Mesothelial cell of epicardium (in vitro differentiated cells): ENCODE measurements at places on chromosomes 5 and 9.

DNA sequence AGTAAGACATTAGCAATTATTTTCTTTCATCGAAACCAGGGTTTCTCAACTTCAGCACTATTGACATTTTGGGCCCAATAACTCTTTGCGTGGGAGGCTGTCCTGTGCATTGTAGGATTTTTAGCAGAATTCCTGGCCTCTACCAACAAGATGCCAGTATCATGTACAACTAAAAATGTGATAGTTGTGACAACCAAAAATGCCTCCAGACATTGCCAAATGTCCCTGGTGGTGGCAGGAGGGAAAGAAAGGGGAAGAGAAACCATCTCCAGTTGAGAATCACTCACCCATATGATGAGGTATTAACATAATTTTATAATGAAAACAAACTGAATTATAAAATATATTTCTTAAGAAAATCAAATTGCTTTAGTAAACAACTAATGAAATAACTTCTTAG lies 406.1 kb downstream of the RAB3C start:
- no peak overlapping the region for H3K4me3 ChIP-seq
- no peak overlapping the region for H3K27ac ChIP-seq
- peaks cover 14% of the 10 kb centered on the region for H3K36me3 ChIP-seq
- H3K27me3 ChIP-seq, result no peaks in the 10 kb centered on the region
- peaks cover 19% of the 10 kb centered on the region for H3K4me1 ChIP-seq
- DNase-seq, result no peak

- no peak overlapping the region for H3K4me3 ChIP-seq
- no peaks in the 10 kb centered on the region for H3K36me3 ChIP-seq
- H3K27ac ChIP-seq, result no peak overlapping the region
Observed at GRCh38 chr5:121624035-121624434, 227.6 kb upstream of the FTMT start.

DNA sequence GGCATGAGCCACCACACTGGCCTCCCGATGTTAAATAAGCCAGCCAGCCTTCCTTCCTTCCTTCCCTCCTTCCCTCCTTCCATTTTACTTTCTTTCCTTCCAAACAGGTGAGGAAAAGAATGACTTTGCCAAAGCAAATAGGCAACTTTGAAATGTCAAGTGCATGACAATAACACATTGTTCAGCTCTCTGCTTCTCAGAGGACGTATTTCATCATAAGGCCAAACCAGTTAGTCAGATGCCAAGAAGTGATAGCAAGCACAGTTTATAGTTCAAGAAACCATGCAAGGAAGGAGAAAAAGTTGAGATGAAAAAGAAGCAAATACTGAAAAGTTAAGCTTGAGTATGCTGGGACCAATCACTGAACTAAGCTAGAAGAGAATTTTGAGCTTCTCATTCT lies 29.5 kb downstream of the POU4F3 start:
- H3K4me1 ChIP-seq, result no peaks in the 10 kb centered on the region
- H3K27me3 ChIP-seq, result peaks cover 85% of the 10 kb centered on the region
- H3K36me3 ChIP-seq, result no peaks in the 10 kb centered on the region
- no peak overlapping the region for H3K27ac ChIP-seq

GRCh38 chr5:135032999-135033861 lies 798 bp downstream of the PITX1 start:
- H3K27me3 ChIP-seq, result peaks cover 88% of the 10 kb centered on the region
- H3K4me1 ChIP-seq, result peaks cover 32% of the 10 kb centered on the region
- H3K36me3 ChIP-seq, result peaks cover 4% of the 10 kb centered on the region

GRCh38 chr5:20617841-20618240 lies 629.8 kb upstream of the CDH18 start:
- no peak for DNase-seq
- no peaks in the 10 kb centered on the region for H3K4me1 ChIP-seq
- H3K36me3 ChIP-seq, result no peaks in the 10 kb centered on the region
- no peak overlapping the region for H3K4me3 ChIP-seq

DNA sequence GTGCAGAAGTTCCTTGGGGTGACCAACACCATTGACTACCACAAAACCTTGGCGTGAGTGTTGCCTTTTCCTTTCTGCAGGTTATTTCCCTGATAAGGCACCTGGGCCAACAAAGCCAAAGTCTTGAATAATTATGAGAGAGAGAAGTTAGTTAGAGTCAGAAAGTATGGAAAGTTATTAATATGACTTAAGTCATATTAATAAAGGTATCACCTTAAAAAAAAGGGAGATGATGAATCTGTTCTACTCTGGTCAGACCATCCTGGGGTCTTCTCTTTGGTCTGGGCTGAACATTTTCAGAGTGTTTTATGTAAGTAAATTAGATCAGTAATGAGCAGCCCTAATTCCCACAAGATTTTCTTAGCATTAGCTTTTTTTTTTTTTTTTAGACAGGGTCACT lies 41.8 kb downstream of the NDST1 start:
- no peaks in the 10 kb centered on the region for H3K4me1 ChIP-seq
- H3K36me3 ChIP-seq, result peaks cover 42% of the 10 kb centered on the region
- no peaks in the 10 kb centered on the region for H3K27me3 ChIP-seq
- no peak overlapping the region for H3K27ac ChIP-seq
- H3K4me3 ChIP-seq, result no peak overlapping the region

DNA sequence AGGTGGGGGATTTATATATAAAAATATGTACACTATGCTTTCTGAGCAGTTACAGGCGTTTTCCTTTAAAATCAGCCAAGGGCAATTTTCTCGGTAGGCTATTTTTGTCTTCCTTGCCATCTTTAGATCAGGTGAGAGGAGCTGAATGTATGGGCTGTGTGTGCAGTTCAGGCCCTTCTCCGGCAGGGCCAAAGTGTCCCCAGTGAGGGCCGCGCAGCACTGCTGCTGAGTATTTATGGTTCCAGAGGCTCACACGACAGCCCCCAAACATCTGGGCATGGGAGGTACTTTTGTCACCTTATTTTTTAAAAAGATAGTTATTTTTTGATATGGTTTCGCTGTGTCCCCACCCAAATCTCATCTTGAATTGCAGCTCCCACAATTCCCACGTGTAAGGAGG lies 11.5 kb downstream of the GFPT2 start:
- H3K27ac ChIP-seq, result no peak overlapping the region
- H3K4me1 ChIP-seq, result peaks cover 7% of the 10 kb centered on the region
- H3K27me3 ChIP-seq, result peaks cover 21% of the 10 kb centered on the region
- H3K36me3 ChIP-seq, result no peaks in the 10 kb centered on the region

- no peak overlapping the region for H3K27ac ChIP-seq
- no peak overlapping the region for H3K4me3 ChIP-seq
- H3K4me1 ChIP-seq, result no peaks in the 10 kb centered on the region
- H3K27me3 ChIP-seq, result no peaks in the 10 kb centered on the region
- DNase-seq, result no peak
Observed at GRCh38 chr9:109251080-109251775, 69.6 kb downstream of the EPB41L4B start.

GRCh38 chr5:24073107-24073506 lies 565.7 kb downstream of the PRDM9 start:
- no peak overlapping the region for H3K4me3 ChIP-seq
- no peaks in the 10 kb centered on the region for H3K4me1 ChIP-seq
- H3K27ac ChIP-seq, result no peak overlapping the region

GRCh38 chr9:122389799-122390481 lies 19.1 kb downstream of the PTGS1 start:
- H3K27ac ChIP-seq, result no peak overlapping the region
- peaks cover 62% of the 10 kb centered on the region for H3K27me3 ChIP-seq
- no peak for DNase-seq
- H3K36me3 ChIP-seq, result no peaks in the 10 kb centered on the region

DNA sequence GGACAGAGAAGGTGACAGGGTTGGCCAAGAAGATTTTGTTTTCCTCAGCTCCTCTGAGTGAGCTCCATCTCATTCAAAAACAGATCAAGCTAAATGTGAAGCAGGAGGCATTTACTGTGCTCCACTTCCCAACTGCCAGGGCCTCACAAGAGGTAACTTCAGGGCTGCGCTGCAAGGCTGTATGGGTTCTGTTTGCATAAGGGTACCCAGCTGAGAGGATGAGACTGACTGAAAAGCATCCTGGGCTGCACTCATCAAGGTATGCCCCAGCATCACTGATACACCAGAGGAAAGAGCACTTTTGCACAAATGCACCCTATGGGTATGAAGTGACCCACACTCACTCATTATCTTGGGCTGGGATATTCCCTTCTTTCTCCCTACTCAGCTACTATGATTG lies 316.2 kb upstream of the HAPLN1 start:
- H3K27me3 ChIP-seq, result no peaks in the 10 kb centered on the region
- H3K4me1 ChIP-seq, result no peaks in the 10 kb centered on the region
- no peak overlapping the region for H3K27ac ChIP-seq
- DNase-seq, result no peak

- H3K4me3 ChIP-seq, result no peak overlapping the region
- no peaks in the 10 kb centered on the region for H3K27me3 ChIP-seq
- peaks cover 48% of the 10 kb centered on the region for H3K36me3 ChIP-seq
- H3K4me1 ChIP-seq, result no peaks in the 10 kb centered on the region
- no peak for DNase-seq
Observed at GRCh38 chr9:135809166-135809565, 98.2 kb downstream of the CAMSAP1 start.

GRCh38 chr9:1044643-1045042 lies 5.5 kb upstream of the DMRT2 start:
- peaks cover 98% of the 10 kb centered on the region for H3K27me3 ChIP-seq
- H3K4me1 ChIP-seq, result peaks cover 34% of the 10 kb centered on the region
- no peak for DNase-seq
- H3K36me3 ChIP-seq, result peaks cover 4% of the 10 kb centered on the region

- H3K27ac ChIP-seq, result no peak overlapping the region
- no peaks in the 10 kb centered on the region for H3K36me3 ChIP-seq
- no peaks in the 10 kb centered on the region for H3K27me3 ChIP-seq
- H3K4me1 ChIP-seq, result peaks cover 8% of the 10 kb centered on the region
Observed at GRCh38 chr5:5373351-5373989, 49.0 kb upstream of the ICE1 start.

DNA sequence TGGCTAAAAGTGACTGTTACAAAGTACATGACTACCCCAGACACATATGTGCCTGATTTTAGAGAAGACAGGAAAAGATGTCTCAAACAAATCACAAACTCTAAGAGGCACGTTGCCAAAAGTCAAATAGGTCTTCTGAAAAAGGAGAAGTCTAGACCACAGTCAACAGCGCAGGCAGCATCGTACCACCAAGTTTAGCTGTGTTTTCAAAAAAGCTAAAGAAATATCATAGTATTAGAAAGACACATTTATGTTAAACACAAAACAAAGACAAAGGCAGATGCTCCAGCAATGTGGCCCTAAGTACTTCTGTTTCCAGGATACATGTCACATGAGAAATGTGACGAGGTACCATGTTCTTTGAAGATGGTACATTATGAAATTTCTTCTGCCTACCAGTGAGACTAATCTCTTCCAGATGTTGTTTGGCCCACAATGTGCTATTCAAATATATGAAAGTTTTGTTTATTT lies 43.5 kb downstream of the LPAR1 start:
- no peaks in the 10 kb centered on the region for H3K27me3 ChIP-seq
- H3K36me3 ChIP-seq, result no peaks in the 10 kb centered on the region
- H3K4me3 ChIP-seq, result no peak overlapping the region
- DNase-seq, result no peak
- H3K27ac ChIP-seq, result peak overlapping the region; percentile 64
- peaks cover 31% of the 10 kb centered on the region for H3K4me1 ChIP-seq

DNA sequence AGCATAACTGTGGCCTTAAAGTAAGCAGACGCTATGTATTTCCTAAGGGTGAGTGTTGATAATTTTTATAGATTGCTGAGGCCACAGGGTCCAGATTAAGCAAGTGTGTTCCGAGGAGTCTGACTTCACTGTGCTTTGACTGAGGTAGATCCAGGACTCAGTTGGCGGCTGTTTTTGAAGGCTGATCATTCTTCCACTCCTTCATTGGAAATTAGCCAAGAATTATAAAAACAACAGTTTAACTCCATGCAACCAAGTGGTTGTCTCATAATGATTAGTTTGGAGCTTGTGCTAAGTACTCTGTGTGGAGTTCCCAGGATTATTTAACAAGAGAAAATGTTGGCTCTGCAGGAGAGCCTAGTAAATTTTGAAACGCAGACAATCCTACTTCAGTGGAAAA lies 19.1 kb downstream of the IQGAP2 start:
- H3K27ac ChIP-seq, result peak overlapping the region; percentile 70
- H3K27me3 ChIP-seq, result no peaks in the 10 kb centered on the region
- H3K4me3 ChIP-seq, result no peak overlapping the region
- DNase-seq, result no peak
- H3K36me3 ChIP-seq, result no peaks in the 10 kb centered on the region

- H3K4me1 ChIP-seq, result peaks cover 30% of the 10 kb centered on the region
- no peaks in the 10 kb centered on the region for H3K27me3 ChIP-seq
- H3K27ac ChIP-seq, result peak within 1 kb of the TSS; percentile 97
- DNase-seq, result peak; percentile 84
- peaks cover 27% of the 10 kb centered on the region for H3K36me3 ChIP-seq
Observed at GRCh38 chr9:136410500-136411287, at the start of the genes ENTR1 and PMPCA. TSS of gene ENTR1 (minus strand) at chr9:136410614. CDS start at chr9:136410397, 217 bp downstream. TSS of gene PMPCA (plus strand) at chr9:136410658. CDS start at chr9:136410669, 11 bp downstream.

- H3K36me3 ChIP-seq, result peaks cover 45% of the 10 kb centered on the region
- H3K27me3 ChIP-seq, result no peaks in the 10 kb centered on the region
- no peaks in the 10 kb centered on the region for H3K4me1 ChIP-seq
- no peak overlapping the region for H3K4me3 ChIP-seq
- DNase-seq, result no peak
- no peak overlapping the region for H3K27ac ChIP-seq
Observed at GRCh38 chr9:113210815-113211214, 10.3 kb downstream of the FKBP15 start.

GRCh38 chr9:114154600-114155102 lies 686 bp upstream of the COL27A1 start:
- H3K4me1 ChIP-seq, result peaks cover 26% of the 10 kb centered on the region
- H3K4me3 ChIP-seq, result peak overlapping the region; percentile 61
- DNase-seq, result peak; percentile 44
- no peak overlapping the region for H3K27ac ChIP-seq
- no peaks in the 10 kb centered on the region for H3K36me3 ChIP-seq

- H3K36me3 ChIP-seq, result peaks cover 5% of the 10 kb centered on the region
- no peak overlapping the region for H3K27ac ChIP-seq
- H3K4me1 ChIP-seq, result peaks cover 11% of the 10 kb centered on the region
Observed at GRCh38 chr9:99058964-99059921, 45.7 kb upstream of the TGFBR1 start.

- no peak for DNase-seq
- H3K27ac ChIP-seq, result no peak overlapping the region
- no peak overlapping the region for H3K4me3 ChIP-seq
- no peaks in the 10 kb centered on the region for H3K27me3 ChIP-seq
Observed at GRCh38 chr5:14737291-14737690, 72.8 kb downstream of the OTULIN start.

- H3K36me3 ChIP-seq, result no peaks in the 10 kb centered on the region
- no peak for DNase-seq
- H3K4me1 ChIP-seq, result peaks cover 30% of the 10 kb centered on the region
- H3K27ac ChIP-seq, result no peak overlapping the region
- peaks cover 3% of the 10 kb centered on the region for H3K27me3 ChIP-seq
Observed at GRCh38 chr9:95609426-95609825, 92.7 kb upstream of the PTCH1 start.

- H3K4me3 ChIP-seq, result no peak overlapping the region
- no peaks in the 10 kb centered on the region for H3K4me1 ChIP-seq
- no peaks in the 10 kb centered on the region for H3K36me3 ChIP-seq
- H3K27me3 ChIP-seq, result peaks cover 3% of the 10 kb centered on the region
- no peak overlapping the region for H3K27ac ChIP-seq
- DNase-seq, result no peak
Observed at GRCh38 chr5:145198525-145199260, 636.4 kb downstream of the PRELID2 start.

GRCh38 chr9:120892748-120893610 lies 16.0 kb upstream of the PHF19 start:
- no peaks in the 10 kb centered on the region for H3K27me3 ChIP-seq
- no peak overlapping the region for H3K4me3 ChIP-seq
- H3K4me1 ChIP-seq, result peaks cover 17% of the 10 kb centered on the region
- H3K27ac ChIP-seq, result no peak overlapping the region
- no peaks in the 10 kb centered on the region for H3K36me3 ChIP-seq
